ENCODE measurements at places on chromosomes 1 and 21.

DNA sequence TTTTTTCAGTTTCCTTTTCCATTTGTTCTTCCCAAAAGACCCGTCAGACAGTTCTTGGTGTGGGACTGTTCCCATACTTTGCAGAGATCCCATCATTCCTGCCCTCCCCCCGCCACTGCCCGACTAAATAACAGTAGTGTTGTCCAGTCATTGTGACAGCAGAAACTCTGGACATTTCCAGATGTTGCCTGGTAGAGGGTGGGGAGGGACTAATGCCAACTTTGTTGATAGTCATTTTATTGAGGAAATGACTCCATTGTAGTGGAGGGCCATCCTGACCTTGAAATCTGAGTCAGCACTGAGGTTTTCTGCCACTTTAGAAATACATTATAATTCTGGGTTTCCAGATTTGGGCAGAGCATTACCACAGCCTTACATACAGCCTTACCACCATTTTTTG, 85.4 kb downstream of the CEP350 start:
- no peak for DNase-seq

- no peak for DNase-seq
Observed at GRCh38 chr1:47835409-47835808, 161.8 kb downstream of the TRABD2B start.

GRCh38 chr1:206651958-206652890, 16.9 kb downstream of the DYRK3 start:
- DNase-seq = no peak

DNA sequence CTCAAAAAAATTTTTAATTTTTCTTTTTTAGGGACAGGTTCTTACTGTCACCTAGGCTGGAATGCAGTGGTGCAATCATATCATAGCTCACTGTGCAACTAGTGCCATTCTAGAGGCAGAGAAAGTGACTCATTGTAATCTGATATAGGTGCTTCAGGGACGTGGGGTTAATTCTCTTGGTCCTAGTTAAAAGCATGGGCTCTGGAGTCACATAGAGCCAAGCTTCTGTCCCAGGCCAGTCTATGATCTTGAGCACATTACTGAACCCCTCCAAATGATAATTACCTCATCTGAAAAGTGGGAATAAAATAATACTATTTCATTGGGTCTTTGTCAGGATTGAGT, 1.1 kb upstream of the ADIPOR1 start:
- no peak for DNase-seq

GRCh38 chr21:16912075-16912474, 600.8 kb upstream of the CXADR start:
- DNase-seq = no peak

DNA sequence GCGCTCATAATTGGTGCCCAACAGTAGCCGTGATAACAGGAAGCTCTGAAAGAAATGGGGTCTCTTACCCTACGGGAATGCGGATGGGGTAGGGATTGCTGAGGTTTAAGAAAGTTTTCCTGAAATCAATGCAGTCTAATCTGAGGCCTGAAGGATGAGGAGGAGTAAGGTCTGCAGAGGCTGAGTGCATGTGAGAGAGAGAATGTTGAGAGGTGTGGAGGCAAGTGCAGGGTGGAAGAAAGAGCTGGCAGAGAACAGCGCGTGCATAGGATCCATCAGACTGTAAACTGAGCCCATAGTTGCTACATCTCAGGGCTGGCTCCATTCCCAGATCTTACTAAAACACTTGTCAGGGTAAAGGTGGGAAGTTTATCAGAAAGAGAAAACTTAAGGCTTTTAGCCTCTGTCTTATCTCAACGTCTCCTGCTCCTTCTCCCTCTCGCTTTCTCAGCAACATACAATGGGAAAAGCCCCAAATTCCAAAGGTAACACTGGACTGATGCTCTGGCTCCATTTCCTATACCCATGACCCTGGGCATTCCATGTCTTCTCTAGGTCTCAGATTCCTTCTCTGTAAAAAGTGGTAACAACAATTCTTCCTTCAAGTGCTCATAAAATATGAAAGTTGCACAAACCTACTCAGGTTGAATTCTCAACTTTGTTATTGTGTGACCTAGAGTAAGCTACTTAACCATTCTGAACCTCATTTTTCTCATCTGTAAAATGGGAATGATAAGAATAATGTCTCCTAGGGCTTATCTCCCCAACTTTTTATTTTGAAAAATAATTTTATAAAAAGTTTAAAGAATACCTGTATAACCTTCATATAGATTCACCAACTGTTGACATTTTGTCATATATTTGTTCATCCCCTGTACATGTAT, 75.2 kb downstream of the SH3GLB1 start:
- DNase-seq = no peak

- no peak for DNase-seq
Observed at GRCh38 chr1:203270448-203270847, 34.9 kb upstream of the BTG2 start.

DNA sequence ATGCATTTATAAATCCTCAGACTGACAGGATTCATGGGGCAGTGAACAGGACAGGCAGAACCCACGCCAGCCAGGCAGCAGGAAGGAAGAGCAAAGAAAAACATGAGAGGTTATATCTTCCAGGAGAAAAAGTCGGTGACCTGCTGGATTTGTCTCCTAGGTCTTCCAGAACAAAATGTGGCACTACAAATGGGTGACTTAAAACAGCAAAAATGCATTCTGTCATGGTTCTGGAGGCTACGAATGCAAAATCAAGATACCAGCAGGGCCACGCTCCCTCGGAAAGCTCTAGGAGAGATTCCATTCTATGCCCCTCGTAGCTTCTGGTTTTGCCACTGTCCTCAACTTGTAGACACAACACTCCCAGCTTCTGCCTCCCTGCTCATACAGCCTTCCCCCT, 63.4 kb downstream of the PSMG1 start:
- DNase-seq = no peak

DNA sequence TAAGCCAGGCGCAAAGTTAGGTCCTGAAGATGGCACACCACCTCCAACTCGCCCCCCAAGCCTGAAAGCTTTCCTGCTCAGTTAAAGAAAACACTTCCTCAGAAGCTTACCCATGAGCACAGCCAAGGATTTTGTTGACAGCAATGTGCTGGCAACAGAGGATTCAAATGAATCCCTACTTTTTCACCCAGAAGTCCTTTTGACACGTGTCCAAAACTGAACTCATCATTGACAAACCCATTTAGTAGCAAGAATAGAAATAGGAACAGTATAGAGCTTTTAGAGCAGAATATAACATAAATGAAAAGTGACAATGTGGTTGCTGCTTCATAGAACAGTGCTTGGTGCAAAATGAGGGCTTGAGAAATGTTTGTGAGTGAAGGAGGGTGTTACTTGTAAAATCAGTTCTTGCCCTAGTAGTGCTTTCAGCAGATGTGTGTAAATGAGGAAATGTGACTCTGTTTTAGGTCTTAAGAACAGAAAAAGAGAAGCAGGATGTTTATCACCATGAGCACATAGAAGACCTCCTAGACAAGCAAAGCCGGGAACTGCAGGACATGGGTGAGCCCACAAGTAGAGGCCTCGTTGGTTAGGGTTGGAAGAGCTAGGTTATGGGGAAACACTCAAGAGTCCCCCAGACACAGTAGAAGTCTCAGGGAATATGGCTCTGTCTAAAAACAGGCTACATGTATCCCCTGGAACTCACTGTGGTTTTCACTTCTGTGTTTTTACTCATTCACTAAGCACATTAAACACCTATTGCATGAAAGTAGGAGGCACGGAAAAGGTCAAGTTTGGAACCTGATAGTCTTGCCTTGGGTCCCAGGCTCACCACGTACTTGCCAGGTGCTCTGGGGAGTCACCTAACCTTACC, 48.6 kb upstream of the TMEM125 start:
- DNase-seq = peak; percentile 45

DNA sequence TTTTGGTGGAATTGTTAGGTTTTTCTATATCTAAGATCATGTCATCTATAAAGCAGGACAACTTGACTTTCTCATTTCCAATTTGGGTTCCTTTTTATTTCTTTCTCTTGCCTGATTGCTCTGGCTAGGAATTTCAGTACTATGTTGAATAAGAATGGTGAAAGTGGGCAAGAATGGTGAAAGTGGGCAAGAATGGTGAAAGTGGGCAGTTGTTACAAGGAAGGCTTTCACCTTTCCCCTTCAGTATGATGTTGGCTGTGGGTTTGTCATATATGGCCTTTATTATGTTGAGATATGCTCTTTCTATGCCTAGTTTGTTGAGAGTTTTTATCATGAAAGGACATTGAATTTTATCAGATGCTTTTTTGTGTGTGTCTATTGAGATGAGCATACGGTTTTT, 64.5 kb downstream of the XPR1 start:
- no peak for DNase-seq

- DNase-seq = peak; percentile 66
Observed at GRCh38 chr1:66351913-66352312, 182.0 kb upstream of the SGIP1 start.

GRCh38 chr1:213416461-213417224, 365.6 kb downstream of the RPS6KC1 start:
- DNase-seq = no peak

GRCh38 chr1:62064829-62065407, 129.7 kb upstream of the L1TD1 start:
- DNase-seq = no peak

- DNase-seq = no peak
Observed at GRCh38 chr1:59282951-59283350, 13.9 kb upstream of the FGGY start.

DNA sequence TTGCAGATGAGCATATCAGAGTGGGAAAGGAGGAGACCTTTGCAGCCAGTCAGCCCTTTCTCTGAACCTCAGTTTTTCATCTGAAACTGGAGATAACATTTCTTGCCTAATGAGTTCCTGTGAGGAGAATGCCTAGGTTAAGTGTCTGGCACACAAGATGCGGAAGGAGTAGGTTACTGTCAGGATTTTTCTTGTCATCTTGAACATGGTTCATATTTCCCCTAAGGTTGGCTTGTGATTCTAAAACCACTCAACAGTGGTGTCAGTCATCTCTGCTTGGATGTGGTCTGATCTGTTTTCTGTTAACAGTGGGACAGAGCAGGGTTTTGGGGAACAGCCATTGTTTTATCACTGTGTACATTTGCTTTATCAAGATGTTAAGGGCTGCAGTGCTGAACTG, 70.6 kb downstream of the TGFB2 start:
- no peak for DNase-seq

DNA sequence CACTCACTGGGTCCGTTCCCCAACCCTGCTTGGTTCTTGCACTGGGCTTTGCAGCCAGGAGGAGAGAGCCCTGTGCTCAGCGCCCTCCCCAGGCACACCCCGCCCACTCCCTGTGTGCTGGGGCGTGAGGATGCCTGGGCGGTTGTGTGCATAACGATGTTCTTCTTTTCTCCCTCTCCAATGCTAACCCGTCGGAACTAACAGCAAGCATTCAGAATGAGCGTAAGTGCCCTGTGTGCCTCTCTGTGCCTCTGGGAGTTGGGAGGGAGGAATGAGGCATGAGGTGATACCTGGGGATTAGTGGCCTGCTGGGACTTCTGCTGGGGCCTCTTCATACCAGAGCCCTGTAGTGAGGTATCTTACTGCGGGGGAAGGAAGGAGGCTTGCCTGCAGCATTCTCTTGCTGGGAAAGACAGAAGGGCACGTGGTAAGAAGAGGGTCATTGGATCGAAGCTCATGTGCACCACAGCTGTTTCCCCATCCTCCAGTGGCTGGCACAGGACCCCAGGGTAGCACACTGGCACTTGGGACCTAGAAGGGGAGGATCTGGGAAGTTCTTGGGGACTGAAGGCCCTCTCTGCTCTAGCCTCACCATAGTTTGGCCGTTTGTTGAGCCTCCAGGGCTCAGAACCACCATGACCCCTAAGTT, 79.8 kb downstream of the NFASC start:
- no peak for DNase-seq

GRCh38 chr1:162007466-162007865, 16.2 kb downstream of the OLFML2B start:
- DNase-seq = no peak

DNA sequence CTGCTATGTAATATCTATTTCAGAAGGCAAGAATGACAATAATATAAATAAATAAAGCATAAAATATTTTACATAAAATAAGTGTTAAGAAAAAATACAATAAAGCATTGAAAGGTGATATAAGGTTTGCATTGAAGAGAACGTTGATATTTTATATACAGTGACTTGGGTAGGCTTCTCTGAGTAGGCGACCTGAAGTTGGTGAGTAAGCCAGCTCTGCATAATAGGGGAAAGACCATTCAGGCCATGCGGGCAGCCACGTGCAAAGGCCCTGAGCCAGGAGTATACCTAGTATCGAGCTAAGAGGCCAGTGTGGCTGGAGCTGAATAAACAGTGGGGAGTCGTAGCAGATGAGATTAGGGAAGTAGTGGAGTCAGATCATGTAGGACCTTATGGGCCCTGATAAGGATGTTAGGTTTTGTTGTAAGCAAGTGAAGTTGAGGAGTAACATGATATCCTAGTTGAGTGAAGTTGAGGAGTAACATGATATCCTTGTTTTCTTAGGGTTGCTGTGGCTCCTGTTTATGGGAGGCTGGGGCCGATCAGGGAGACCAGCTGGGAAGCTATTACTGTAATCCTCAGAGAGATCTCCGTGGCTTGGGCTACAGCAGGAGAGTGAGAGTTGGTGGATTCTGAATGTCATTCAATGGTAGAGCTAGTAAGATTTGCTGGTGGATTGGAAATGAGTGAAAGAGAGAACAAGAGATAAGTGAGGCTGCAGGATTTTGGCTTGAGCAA, 22.0 kb downstream of the KCNK1 start:
- DNase-seq = no peak

DNA sequence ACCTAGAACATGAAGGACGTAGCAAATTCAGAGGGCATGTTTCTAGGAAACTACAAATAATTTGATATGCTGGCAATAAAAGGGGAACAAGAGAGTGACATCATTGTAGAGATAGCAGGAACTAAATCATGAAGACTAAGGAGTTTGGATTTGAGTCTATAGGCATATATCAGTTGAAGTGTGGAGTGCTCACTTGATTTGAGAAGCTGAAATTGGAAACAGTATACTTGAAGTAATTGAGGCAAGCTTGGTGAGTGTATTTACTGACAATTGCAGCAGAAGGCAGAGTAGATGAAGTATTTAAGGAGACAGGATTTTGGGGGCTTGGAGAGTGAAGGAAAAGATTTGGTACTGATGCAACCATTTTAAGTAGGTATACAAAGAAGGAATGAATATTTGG, 6.4 kb upstream of the TMCO2 start:
- DNase-seq = no peak

DNA sequence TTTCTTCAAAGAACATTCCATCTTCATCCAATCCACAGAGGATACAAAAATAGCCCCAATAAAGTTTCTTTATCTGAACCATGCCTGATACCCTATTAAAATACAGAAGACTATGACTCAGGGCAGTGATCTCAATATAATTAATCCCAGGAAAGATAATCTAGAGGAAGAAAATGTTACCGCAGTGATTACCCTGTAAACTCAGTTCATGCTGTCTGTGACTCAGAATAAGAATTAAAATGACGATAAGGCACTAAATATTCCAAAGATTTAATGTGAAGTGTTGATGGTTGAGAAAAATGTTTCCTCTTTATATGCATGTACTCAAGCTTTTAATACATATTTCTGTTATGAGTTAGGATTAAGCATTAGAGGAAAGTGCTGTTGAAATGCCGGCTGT, 88.6 kb upstream of the LYPLAL1 start:
- no peak for DNase-seq

GRCh38 chr1:159881622-159882526, 18.1 kb downstream of the CFAP45 start:
- DNase-seq = no peak

All from CD4-positive, CD25-positive, alpha-beta regulatory T cell (primary cell).